Stimulated activated CD8-positive, alpha-beta memory T cell treated with anti-CD3 and anti-CD28 coated beads, Interleukin-7, amount 100 ng/mL, for 1 hour (primary cell): ENCODE measurements at places on chromosomes 4 and X.

DNA sequence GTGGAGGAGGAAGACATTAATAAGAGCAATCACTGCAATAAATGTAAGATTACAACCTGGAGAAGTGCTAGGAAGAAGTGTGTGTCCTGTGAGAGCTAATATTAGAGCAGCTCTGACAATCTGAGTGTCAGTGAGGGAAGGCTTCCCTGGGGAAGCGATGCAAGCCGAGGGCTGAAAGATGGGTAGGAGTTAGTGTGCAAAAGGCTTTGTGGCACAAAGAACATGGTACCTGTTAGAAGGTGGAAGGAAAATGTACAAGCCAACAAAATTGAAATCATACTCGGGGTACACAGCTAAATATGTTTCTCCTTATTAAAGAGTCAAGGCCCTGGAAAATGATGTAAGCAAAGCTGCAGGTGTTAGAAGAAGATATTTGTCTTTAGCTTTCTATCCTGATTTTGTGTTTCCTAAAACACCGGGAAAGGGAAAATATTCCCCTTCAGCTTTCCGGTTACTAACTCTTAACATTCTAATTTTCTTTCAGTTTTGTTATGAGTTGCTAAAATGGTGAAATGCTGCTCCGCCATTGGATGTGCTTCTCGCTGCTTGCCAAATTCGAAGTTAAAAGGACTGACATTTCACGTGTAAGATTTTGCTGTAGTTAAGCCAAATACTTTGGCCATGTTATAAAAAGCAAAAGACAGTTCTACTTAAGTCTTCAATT, 808 bp downstream of the THAP6 start:
- DNase-seq: no peak

DNA sequence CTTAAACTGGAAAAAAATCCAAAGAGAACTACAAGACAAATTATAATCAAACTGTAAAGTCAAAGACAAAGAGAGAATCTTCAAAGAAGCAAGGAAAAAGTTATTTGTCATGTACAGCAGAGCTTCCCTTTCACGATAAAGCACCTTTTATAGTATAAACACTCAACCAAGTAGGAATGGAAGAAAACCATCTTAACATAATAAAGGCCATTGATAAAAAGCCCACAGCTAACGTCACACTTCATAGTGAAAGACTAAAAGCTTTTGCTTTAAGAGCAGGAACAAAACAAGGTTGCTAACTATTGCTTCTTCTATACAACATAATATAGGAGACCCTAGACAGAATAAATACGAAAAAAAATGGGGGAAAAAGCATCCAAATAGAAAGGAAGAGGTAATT, 595.7 kb upstream of the POU3F4 start:
- DNase-seq: no peak

GRCh38 chr4:177579649-177580048, 137.4 kb upstream of the AGA start:
- DNase-seq: no peak

DNA sequence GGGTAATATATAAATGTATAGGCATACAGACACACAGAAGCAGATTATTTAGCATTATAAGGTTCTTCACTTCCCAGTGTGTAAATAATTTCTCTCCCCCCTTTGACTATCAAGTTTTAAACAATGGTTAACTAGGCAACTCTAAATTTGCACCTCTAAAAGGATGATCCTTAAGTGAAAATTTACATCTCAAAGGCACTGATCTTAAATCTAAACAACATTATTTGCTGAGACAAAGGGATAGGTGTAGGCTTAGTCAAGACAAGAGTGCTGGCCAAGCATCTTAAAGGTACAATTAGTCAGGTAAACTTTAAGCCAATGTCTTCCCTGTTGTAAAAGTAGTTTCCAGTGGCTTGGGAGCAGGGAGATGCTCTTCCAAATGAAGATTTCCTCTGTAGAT, 33.0 kb downstream of the NLRP2B start:
- DNase-seq: no peak

DNA sequence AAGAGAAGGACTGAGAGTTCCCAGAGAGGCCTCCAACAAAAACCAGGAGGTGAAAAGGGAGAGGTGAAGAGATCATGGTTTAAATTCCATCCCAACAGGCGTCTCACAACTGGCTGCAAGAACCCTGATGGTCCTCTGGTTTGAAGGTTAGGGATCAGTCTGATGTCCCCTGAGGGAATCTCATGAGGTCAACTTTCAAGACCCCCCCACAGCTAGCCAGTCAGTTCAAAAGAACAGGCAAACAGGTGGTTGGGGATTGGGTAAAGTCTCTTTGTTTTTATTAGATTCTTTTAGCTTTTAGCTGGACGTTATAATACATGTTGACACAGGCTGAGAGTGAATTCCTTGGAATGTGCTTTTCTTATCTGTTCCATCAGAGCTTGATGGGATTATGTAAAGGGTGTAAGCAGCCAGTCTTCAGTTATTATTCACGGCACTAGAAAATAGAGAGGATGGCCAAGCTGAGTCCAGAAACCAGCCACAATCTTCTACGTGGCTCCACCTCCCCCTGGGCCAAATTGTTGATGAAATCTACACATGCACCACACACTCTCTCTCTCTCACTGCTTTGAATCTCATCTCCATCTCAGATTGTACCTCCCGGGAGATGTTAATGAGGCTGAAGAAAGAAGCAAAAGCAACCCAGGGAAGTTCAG, 20.8 kb downstream of the ENPP6 start:
- DNase-seq: no peak

GRCh38 chr4:55395218-55395528, 584 bp upstream of the TMEM165 start:
- DNase-seq: no peak

DNA sequence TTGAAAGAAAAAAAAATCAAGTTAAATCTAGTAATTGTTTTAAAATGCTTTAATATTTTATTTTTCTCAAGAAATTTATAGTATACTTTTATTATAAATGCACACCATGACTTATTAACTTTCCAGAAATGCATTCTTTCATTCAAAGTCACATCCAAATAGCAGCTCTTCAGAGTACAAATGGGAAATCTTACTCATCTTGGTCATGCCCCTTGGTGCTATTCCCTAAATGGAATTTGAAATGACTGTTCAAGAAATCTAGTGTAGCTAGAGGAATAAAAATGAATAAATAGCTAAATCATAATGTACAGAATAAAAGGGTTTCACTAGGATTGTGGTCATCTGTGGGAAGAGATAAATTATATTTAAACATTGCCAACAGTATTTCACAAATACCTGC, 1139.7 kb downstream of the PCDH18 start:
- DNase-seq: no peak

DNA sequence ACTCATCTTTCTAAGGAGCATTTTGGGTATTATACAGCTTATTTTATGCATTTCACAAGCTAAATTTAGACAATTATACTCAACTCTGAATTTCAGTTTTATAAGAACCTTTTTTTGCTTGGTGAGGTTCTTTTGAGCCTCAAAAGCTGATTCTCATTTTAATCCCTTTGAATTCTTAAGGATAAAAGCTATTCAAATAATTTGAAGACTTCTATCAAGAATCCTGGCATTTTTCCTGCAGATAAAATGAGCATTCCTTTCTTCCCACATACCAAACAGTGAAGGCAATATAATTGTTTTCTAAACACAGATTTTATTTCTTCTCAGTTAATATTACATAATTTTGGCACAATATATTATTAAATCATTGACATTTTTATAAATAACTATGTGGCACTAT, 118.4 kb upstream of the GPM6A start:
- no peak for DNase-seq

GRCh38 chr4:171817026-171817425, 3.8 kb downstream of the GALNTL6 start:
- DNase-seq: no peak

- DNase-seq: no peak
Measured at GRCh38 chrX:3960952-3961351, 247.5 kb upstream of the PRKX start.

DNA sequence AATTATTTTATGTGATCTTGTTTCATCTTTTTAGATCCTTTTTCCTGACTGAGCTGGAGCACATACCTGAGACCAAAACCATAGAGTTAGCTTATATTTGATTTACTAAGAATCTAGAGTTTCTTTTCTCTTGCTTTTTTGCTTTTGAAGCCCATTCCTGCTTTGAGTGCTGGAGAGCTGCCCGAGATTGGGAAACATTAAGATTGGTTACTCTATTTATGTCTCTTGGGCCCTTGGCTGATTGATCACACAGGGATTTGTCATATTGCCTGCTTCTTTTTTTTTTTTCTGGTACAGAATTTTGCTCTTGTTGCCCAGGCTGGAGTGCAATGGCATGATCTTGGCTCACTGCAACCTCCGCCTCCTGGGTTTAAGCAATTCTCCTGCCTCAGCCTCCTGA, 73.9 kb downstream of the REPS2 start:
- DNase-seq: no peak

DNA sequence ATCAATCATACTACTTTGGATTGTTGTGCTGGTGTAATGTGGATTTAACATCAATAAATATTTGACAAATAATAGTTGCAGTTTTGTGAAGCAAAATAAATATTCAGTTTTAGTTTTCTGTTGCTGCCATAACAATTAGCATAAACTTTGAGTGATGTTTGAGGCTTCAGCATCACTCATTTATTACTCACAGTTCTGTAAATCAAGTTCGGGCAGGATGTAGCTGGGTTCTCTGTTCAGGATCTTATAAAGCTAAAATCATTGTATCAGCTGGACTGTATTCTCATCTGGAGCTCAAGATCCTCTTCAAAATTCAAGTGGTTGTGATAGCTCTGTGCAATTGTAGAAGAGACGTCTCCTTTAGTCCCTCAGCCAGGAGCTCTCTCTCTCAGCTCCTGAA, 81.7 kb downstream of the CBR4 start:
- no peak for DNase-seq

DNA sequence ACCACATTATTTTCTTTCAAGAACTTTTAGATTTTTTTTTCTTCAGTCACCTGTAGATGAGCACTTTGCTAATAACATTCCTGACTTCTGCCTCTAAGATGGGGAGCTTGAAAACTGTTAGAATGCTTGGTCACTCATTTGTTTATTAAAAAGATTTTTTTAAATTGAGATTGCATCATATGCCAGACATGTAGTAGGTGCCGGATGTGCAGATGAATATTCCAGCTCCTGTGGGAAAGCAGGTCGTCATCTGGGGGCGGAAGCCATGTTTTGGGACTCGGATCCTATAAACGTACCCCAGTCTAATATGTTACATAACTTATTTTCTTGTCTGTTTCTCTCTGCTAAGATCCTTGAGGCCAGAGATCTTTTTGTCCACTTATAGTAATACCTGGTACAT, 236.8 kb downstream of the ARHGAP10 start:
- DNase-seq: no peak

DNA sequence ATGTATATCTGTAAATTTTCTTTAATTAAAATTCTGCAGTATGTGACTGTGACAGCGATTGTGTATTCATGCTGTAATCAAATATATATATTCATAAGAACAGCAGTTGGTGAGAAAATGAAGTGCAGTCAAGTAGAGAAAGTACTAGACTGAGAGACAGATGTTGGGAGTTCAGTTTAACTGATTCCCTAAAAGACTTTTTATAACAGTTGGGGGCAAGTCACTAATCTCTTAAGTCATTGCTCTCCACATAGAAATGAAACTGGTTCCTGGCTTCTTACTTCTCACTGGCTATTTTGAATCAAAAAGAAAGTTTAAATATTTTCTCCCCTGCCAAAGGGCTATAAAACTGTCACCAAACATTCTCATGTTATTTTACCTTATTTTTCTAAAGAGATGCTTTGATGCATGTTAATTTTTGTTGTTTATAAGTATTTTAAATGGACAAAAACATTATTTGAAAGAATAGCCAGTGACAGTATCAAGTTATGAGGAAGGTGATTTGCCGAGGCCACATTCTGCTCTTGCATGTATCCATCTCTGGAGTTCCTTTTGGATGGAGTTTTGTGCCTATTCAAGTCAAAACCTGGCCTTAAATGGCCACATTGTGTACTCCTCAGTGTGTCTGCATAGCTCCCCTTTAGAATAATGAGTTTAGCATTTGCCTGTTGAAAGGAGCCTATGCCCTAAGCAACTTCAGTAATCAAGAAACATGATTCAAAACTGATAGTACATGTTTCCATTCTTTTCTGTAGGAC, 30.8 kb downstream of the EXOC1 start:
- DNase-seq: no peak

- no peak for DNase-seq
Measured at GRCh38 chrX:332916-333610, 14.5 kb upstream of the GTPBP6 start.

DNA sequence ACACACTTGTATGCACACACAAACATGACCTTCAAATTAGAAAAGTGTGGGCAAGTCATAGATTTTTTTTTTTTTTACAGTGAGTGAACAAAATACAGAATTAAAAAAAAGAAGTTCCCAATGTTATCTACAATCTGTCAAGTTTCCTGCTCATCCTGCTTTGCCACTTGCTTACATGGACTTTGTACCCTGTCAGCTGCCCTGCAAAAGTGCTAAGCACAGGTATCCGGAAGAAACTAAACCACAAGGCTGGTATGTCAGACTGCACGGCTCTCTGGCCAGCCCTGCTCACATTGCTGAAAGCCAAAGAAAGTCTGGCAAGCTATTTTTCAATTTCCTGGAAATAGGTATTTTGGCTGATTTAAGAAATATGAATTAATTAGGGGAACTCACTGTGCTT, 38.9 kb upstream of the BCLAF3 start:
- DNase-seq: no peak

DNA sequence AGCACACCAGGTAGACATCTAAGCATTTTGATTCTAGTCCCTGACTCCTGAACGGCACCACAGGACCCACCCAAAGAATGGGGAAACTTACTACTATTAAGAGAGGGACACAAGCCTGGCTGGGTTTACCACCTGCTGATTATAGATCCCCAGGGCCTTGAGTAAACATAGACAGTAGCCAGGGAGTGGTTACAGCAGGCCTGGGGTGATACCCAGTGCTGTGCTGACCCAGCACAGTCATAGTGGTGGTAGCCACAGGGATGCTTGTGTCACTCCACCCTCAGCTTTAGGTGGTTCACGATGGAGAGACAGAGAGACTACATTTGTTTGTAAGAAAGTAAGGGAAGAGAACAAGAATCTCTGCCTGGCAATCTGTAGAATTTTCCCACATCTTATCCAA, 11.7 kb downstream of the CYSLTR1 start:
- DNase-seq: no peak

DNA sequence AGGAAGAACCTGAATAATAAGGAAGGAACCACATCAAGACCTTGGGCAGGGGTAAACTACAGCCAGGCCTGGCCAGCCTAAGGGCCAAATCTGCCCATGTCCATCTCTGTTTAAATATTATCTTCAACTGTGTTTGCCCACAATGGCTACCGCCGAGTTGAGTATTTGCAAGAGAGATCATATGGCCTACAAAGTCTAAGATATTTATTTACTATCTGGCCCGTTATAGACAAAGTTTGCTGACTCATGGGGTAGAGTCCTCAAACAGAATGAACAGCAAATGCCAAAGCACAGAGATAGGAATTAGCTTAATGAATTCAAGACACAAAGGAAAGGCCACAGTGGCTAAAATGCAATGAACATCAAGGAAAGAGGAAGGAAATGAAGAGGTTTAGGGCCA, 44.8 kb downstream of the RPS6KA3 start:
- no peak for DNase-seq

DNA sequence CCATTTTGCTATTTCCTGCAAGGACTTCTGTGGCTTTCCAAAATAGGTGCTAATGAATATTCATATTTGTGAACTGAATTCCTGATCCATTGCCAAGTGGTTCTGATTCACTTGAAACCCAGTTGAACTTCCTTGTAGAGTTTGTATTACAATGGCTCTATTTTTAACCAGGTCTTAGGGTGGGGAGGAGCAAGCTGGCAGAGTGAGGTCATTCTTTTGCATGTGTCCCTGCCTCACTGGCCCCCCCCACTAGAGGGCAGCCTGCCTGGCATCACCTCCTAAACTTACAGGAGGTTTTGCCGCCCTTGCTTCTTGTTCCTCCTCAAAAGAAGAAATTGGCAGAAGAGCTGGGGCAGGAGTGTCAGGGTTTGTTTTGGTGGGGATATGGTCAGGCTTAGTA, 10.5 kb downstream of the PTTG2 start:
- no peak for DNase-seq
